ENCODE measurements at places on chromosomes 2 and 18.

- DNase-seq, result no peak
These were observed 37.4 kb upstream of the KLHL29 start for GRCh38 chr2:23347471-23348092.

DNA sequence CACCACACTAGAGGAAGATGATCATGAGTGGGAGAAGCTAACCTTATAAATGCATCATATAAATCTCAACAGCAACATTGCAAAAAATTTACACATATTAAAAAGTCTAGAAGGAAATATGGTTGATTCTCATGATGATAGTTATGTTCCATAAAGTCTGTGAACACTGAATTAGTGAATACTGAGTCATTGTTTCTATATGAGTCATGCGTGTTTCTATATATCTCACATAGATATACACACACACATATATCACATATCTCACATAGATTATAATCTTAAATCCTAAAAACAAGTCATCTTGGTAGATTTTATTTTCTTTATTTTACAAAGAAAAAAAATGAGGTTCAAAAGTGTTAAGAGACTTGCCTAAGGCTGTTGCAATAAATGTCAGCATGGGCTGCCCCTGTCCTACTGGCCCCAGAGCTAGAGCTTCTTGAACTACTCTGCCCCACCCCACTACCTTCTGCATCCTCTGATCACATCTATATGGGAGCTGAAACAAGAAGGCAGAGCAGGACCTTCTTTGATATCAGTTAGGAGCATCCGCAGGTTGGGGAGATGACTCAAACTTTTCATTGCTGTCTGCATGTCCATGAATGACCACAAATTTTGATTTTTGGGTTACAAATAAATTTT is 81.8 kb upstream of the ADAM23 start:
- peak; percentile 13 for DNase-seq

- no peak for DNase-seq
These were observed 85.8 kb downstream of the SH3RF3 start for GRCh38 chr2:109214651-109215371.

DNA sequence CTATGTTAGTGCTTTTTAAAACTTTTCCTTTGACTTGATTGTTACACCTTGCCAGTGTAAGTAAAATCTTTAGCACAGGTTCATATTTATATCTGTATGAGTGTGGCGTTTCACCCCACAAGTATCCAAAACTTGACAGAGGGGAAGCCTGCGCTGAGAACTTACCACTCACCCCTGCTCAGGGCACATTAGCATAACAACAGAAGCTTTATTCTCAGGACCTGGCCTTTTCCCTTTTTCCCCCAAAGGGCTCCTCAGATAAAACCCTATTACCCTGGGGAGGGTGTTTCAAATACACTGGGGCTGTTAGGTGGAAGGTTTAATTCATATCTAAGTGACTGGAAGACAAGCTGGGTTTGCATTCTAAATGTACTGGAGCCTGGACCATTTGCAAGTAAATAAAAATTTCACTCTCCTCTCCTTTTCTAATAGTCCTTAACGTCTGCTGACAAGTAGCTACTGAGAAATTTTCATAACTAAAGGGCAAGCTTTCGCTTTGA is 276.6 kb downstream of the RNF152 start:
- no peak for DNase-seq

- no peak for DNase-seq
These were observed 140.8 kb downstream of the DDX1 start for GRCh38 chr2:15732341-15733077.

- no peak for DNase-seq
These were observed 308.5 kb upstream of the TFPI start for GRCh38 chr2:187862715-187863114.

- DNase-seq, result no peak
These were observed 25.7 kb downstream of the SCN7A start for GRCh38 chr2:166468124-166469024.

- no peak for DNase-seq
These were observed 29.8 kb upstream of the SCN1A start for GRCh38 chr2:166157578-166157977.

DNA sequence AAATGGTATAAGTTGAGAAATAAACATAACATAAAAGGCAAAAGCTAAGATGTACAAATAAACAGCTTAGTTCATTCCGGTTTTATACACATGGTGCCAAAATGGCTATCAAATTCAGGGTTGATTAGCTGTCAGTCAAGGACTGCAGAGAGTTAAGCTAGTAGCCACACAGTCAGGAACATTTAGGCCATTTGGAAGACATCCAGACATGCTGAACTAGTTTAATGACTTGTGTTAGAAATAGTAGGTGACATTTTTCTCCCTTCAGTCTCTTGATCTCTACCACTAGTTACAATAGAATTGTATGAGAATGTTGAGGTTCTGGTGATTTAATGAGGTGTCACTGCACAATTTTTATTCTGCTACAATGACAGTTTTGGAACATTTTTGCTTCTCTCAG is 394.4 kb upstream of the SPHKAP start:
- DNase-seq, result no peak

DNA sequence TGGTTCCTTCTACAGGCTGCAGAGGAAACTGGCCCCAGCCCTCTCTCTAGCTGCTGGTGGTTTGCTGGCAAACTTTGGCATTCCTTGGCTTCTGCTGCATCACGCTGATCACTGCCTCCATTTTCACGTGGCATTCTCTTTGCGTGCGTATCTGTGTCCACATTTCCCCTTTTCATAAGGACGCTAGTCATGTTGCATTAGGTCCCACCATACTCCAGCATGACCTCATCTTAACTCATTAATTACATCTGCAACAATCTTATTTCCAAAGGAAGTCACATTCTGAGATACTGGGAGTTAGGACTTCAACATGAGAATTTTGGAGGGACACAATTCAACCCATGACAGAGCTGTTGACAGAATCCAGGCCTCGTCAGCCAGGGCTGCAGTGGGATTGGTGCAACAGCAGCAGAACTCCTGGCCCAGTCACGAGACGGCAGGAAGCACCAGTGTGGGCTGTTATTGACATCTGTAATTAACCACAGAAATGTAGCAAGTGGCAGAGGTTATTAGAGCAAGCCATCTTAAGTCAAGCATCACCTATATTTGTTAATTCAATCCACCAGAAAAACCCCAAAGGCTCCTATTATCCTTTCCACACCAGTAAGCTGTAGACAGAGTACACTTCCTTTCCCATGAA is 132.4 kb downstream of the TMEM163 start:
- no peak for DNase-seq

DNA sequence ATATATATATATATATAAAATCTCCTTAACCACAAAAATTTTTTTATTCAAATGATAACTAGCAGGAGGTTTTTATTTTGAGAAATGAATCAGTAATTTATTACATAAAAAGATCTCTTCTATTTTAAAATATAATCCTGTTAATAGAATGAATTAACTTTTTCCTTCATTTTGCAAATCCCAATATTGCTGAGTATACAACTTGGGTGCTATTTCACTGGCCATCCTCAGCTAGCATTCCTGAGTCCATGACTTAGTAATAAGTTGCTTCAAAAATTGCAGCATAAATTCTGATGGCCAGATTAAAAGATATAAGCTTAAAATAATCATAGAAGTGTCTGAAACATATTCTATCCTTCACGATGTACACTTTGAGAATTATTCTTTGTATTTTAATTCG is 155.6 kb downstream of the FSIP2 start:
- no peak for DNase-seq

- no peak for DNase-seq
These were observed 2.4 kb downstream of the PAIP2B start for GRCh38 chr2:71224457-71224856.

DNA sequence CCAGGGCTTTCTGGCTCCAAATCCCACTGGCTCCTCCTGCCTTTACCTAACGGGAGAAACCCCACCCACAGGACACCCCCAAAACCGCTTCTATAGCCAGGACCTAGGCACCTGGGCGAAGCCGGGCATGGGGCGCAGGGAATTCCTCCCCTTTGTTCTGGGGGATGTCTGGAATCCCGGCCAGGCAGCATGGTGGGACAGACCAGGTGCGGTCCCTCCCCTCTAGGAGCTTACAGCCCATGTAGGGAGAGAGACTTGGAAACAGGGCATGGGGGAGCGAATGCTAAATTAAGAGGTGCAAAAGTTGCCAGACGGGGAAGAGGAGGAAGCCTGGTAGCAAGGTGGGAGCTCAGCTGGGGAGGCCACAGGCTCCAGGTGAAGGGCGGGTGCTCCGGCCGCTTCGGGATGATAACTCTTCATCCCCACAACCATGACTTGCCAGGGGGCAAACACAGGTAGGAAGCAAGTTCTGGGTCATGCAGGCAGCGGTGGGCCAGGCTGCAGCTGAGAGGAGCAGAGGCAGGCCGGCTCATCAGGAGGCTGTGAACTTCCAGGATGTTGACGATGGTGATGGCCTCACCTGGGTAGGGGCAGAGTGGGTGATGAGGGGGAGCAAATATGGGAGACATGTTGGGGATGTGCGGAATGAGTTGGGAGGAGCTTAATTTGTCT is 1.3 kb downstream of the TMEM37 start:
- no peak for DNase-seq

- no peak for DNase-seq
These were observed 767.8 kb upstream of the ZEB2 start for GRCh38 chr2:145287736-145288135.

GRCh38 chr2:43692428-43692994 is 16.3 kb upstream of the C1GALT1C1L start:
- DNase-seq, result no peak

- DNase-seq, result no peak
These were observed 331 bp downstream of the SERPINE2 start for GRCh38 chr2:224038830-224039079.

DNA sequence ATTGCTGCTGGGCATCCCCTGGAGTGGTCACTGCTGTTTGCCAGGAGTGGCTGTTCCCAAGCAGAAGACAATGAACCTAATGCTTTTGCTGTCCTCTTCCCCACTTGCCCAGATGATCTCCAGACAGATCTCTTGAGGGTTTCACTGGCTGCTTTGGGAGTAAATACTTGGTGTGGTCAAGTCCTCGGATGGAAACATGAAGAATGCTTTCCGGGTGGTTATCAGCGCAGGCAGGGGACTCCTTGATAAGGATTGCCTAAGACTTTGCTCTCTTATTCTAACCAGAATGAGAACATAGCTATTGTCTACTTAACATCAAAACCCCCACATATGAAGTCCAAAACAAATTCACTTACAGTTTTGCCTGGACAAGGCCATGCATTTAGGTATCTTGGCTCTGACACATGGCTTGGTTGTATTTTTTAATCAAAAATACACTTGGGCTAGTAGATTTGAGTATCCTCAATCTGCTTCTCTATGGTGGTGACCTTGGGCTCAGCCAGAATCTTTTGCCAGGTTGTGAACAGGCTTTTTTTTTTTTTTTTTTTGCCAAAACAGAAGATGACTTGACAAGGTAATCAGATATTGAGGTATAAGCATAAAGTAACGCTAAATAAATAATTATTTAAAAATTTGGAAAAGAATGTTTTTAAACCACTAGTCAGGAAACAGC is 34.8 kb upstream of the MYO3B start:
- no peak for DNase-seq

- DNase-seq, result no peak
These were observed 17.7 kb upstream of the CIB4 start for GRCh38 chr2:26658691-26659346.

DNA sequence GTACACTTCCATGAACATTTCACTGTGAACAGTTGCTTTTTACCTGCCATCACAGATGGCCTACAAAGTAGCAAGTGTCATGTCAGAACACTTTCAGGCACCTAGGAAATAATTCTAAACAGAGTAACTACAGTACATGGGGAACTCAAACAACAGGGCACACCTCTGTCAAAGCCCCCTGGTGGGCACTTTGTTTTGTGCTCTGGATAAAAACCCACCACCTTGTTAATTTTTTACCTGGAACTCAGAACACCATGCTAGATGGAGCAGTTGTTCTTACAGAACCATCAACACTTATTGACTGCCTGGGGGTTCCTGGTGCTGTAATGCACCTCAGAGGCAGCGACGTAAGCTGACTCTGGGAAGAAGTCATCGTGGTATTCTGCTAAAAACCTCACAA is 2.3 kb downstream of the MSL3B start:
- DNase-seq, result no peak

GRCh38 chr2:9170458-9171130 is 36.0 kb upstream of the ASAP2 start:
- DNase-seq, result no peak

DNA sequence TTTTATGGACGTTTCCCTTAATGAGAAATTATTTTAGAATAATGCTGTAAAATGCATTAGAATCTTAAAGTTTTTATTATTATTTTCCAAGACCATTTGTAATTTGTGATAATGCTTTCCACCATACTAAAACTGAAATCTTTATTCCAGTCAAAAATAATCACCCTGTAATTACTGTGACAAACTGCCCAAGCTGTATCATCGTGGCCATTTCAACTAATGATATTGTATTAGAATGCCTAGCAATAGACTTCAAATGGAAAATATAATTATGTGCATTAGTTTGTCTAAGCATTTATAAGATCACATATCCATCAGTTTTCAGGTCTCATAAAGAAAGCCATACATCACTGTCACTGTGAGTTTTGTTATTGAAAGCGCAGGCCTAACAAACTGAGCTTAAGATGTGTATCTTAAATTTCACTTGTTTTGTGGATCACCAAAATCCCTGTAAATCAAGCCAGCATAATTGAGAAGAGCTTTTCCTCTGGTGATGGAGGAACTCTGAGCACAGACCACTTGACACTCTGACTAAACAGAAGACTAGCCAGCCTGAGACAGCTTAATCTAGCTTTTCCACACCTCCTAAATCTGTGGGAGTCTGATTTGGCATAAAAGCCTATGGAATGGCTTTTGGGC is 1312.2 kb upstream of the ACVR2A start:
- no peak for DNase-seq

DNA sequence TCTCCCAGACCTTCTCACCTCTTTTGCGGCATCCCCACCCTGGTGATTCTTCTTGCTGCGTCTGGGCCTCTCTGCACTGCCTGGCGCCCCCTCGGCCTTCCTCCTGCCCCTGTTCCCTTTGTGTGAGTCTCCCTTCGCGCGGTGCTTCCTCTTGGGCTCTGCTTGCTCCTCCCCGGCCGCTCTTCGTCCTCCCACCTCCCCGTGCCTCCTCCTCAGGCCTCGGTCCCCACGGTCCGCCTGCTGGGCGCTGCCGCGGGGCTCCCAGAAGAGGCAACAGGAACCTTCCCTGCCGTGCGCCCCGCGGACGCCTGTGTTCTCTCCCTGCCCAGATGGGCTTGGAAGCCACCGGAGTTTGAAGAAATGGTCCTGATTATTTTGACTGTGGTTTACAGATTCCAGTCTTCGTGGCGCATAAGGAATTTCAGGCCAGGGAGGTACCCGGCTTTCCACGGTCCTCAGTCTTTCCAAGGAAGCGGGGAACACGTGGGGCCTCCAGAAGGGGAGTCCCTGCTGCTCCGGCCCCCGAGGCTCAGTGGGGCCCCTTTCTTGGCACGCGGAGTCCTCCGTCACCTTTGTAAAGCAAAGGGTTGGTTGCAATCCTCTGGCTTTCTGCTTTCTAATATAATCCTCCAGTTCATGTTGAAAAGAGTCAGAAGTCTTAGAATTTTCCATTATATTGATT is 13.1 kb downstream of the RNU2-63P start:
- no peak for DNase-seq
